Stimulated activated CD4-positive, alpha-beta T cell treated with anti-CD3 and anti-CD28 coated beads, Interleukin-1b, Interleukin-23, amount 100 ng/mL, for 1 hour (primary cell): ENCODE measurements at places on chromosomes 7 and 10.

DNA sequence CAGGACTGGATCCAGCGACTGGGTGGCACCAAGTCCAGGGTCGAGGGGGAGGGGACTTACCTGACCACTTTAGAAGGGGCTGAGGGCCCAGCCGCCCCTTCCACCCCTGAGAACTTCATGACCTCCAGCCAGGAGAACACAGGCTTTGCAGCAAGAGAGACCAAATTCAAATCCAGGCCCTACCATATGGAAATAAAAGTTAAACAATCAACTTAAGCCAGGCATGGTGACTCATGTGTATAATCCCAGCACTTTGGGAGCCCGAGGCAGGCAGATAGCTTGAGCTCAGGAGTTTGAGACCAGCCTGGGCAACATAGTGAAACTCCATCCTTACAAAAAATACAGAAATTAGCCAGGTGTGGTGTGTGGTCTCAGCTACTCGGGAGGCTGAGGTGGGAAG is 61.9 kb downstream of the COL13A1 start:
- no peak for DNase-seq

- DNase-seq: no peak
Observed at GRCh38 chr7:96314402-96315124, 7.3 kb downstream of the SLC25A13 start.

DNA sequence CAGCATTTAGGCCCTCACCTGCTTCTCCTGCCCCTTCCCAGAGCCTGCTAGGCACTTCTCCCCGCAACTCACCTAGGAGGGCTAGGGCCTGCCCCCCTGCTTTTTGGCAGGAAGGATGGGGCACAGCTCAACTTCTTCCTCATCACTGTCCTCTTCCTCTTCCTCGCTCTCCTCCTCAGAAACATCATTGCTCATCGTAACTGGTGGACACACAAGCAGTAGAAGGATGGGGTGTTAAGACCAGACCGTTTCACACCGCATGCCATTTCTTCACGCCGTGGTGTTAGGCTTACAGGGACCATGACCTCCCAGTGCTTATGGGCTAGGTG is 1.6 kb downstream of the NPM3 start:
- DNase-seq: no peak

- DNase-seq: no peak
Observed at GRCh38 chr10:16999665-17000451, 129.8 kb downstream of the CUBN start.
